ENCODE measurements at places on chromosomes 6 and 20. TPM values are rescaled to one million over a fixed set of nuclear protein-coding genes. Genes with fewer than 3 reads are reported as not detected.

DNA sequence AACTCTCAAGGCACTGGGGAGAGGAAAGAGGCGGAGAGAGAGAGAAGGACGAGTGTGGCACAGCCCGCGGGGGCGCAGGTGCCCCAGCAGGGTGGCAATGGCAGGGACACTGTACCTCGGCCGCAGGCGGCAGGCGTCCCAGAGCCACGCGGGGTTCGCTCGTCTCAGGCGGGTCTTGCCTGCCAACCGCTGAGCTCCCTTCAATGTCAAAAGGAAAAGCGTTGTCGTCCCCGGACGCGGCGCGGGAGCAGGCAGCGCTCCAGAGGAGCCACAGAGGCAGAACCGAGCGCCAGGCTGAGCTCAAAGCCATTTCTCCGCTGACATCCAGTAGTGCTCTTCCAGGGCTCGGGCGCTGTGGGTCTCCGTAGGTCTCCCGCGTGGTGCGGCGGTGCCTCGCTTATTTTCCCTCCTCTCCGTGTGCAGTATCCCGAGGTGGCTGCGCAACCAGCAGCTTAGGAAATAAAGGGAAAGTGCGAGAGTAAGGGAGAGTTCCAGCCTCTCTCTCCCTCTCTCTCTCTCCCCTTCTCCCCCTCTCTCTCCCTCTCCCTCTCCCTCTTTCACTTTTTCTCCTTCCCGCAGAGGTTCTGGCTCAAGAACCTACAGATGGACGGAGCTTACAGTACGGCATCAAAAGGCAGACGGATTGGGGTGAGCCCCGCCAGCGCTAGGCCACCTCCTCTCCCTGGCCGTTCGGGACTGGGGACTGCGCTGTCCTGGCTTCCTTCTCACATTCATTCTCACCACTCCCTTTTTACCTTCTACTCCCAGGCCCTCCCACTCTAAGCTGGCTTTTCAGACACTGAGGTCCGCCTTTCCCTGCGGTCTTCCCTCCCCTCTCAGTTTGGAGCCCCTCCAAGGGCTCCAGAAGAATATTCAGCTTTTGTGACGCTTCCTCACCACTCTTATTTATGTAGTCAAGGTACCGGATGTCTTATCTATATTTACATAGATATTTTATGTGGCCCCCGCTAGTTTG lies at the start of gene LAMA4:
TSS of gene LAMA4 (minus strand) at position 727 of the 976 bp plus-strand sequence. CDS start at position 310, 417 bp downstream.
- H3K36me3 ChIP-seq = no peaks in the 10 kb centered on the region
- H3K4me3 ChIP-seq = peak within 1 kb of the TSS; percentile 65
- H3K27me3 ChIP-seq = peaks cover 35% of the 10 kb centered on the region

DNA sequence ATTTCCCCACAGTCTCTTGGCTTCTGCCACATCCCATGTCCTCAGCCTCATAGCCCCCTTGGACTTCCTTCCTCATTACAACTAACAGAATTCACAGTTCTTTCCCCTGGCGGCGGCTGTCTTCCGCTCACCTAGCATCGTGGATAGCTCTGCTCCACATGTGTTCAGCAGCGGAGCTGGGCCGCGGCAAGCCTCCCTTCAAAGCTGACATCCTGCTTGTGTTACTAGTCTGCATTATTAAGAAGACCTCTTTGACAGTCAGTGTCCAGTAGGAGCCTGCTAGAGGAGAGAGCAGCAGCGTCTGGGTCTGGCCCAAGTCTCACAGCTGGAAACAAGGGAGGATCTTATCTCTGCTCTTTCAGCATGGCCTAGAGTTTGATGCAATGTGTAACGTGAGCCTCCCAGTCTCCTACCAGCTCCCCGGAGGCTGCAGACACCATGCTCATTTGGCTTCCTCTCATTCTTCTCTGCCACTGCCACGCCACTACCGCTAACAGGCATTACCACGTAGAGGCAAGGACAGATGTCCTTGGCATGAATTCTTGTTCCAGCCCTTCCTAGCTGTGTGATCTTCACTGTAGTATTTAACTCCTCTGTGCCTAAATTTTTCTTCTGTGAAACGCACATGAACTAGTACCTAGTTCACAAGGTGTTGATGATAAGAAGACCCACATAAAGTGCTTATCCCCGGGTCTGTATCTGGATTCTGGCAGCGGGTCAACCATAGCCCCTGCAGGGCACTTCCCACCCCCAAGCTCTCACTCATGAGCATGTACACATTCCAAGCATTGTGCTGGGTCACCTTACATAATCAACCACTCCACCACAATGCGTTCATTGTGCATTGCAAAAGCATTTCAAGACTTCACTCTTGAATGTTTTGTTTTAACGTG lies 107.1 kb upstream of the BACH2 start:
- no peaks in the 10 kb centered on the region for H3K36me3 ChIP-seq
- H3K4me1 ChIP-seq = peaks cover 58% of the 10 kb centered on the region
- DNase-seq = no peak
- H3K27me3 ChIP-seq = no peaks in the 10 kb centered on the region

DNA sequence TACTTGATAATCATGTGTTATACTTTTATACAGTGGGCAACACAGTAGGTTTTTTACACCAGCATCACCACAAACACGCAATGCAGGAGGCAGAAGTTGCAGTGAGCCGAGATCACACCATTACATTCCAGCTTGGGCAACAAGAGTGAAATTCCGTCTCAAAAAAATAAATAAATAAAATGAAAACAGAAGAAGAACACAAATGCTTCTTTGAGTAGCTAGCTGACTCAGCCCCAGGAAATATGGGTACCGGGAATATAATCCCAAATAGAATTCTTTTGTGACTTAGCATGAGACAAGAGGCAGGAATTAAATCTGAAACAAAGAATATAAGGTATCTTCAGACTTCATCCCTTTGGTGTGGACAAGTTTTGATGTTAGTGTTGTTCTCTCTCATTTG lies 164.2 kb upstream of the ATXN1 start:
- DNase-seq = no peak
- no peak overlapping the region for H3K27ac ChIP-seq
- no peak overlapping the region for H3K4me3 ChIP-seq
- peaks cover 33% of the 10 kb centered on the region for H3K27me3 ChIP-seq
- no peaks in the 10 kb centered on the region for H3K4me1 ChIP-seq

DNA sequence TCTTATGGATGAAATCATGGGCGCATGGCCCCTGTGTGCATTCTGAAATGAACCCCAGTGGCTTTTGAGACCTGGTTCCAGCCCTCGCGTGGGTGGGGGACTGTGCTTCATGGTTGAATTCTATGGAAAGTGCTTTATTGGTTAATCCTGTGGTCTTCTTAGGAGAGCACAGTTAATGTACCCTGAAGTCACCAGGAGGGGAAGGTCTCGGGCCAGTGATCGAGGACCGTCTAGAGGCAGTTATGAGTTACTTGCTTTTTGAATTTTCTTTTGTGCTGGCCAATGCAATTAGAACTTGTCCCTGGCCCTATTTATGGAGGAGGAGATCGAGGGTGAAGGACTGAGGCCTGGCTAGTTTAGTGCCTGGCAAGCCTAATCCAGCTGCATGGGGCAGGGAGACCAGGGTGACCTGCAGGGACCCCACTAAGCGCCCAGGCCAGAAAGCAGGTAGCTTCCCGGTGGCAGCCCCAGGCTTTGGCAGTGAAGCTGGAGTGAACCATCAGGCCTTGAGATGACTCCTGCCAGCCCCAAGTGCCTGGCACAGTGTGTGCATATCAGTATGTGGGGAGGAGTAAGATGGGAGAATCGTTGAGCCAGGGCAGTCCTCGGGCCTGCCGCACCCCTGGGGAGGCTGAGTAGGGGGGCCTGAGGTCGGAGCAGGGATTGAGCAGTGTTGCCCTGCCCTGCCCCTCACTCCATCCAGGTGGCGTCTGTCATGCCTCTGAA lies 144.6 kb upstream of the RNF24 start:
- H3K27me3 ChIP-seq = peaks cover 11% of the 10 kb centered on the region
- H3K36me3 ChIP-seq = no peaks in the 10 kb centered on the region
- DNase-seq = no peak
- H3K27ac ChIP-seq = no peak overlapping the region
- peaks cover 13% of the 10 kb centered on the region for H3K4me1 ChIP-seq

GRCh38 chr20:57685146-57685758 lies 24.6 kb downstream of the PMEPA1 start:
- H3K4me1 ChIP-seq = peaks cover 17% of the 10 kb centered on the region
- DNase-seq = no peak
- no peak overlapping the region for H3K27ac ChIP-seq
- no peaks in the 10 kb centered on the region for H3K36me3 ChIP-seq
- no peak overlapping the region for H3K4me3 ChIP-seq
- no peaks in the 10 kb centered on the region for H3K27me3 ChIP-seq

- H3K27ac ChIP-seq = no peak overlapping the region
- H3K4me1 ChIP-seq = no peaks in the 10 kb centered on the region
- no peaks in the 10 kb centered on the region for H3K27me3 ChIP-seq
- H3K36me3 ChIP-seq = no peaks in the 10 kb centered on the region
Measured at GRCh38 chr6:14950103-14950969, 295.5 kb upstream of the JARID2 start.

- DNase-seq = no peak
- H3K36me3 ChIP-seq = no peaks in the 10 kb centered on the region
- H3K4me1 ChIP-seq = peaks cover 14% of the 10 kb centered on the region
- no peak overlapping the region for H3K4me3 ChIP-seq
- peaks cover 24% of the 10 kb centered on the region for H3K27me3 ChIP-seq
Measured at GRCh38 chr6:16824845-16825685, 63.8 kb upstream of the ATXN1 start.

DNA sequence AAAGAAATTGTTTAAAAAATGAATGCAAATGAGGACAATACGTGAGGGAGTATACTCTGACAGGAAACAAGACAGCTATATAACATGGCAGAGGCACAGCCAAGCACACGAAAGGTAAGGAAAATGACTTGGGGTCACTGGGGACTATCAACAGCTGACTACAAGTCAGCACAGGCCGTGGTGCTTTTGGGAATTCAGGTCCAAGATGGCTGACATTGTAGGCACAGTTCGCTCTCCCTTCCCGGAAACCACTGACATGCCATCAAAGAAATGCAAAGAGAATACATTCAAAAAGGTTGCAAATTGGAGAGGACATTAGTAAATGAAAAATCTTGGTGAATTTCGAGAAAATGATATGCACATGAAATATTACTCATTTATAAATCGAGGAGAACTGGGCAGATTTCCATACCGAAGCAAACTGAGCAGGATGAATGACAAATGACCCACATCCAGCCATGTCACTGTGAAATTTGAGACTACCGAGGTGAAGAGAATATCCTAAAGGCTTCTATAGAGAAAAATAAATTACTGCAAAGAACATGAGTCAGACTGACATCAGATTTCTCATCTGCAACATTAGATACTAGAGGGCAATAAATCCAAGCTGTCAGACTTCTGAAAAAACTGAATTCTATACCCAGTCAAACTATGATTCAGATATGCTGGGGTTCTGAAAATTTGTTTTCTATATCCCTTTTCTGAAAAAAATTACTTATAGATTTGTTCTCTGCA lies 391.1 kb downstream of the BTBD9 start:
- no peak overlapping the region for H3K4me3 ChIP-seq
- DNase-seq = no peak
- peaks cover 5% of the 10 kb centered on the region for H3K4me1 ChIP-seq
- H3K27me3 ChIP-seq = no peaks in the 10 kb centered on the region
- no peak overlapping the region for H3K27ac ChIP-seq

RBBP9 gene
- total RNA-seq = 17.9 TPM

IL17A gene
- not detected for total RNA-seq

MUC22 gene
- total RNA-seq = not detected

Measured in activated naive CD8-positive, alpha-beta T cell treated with anti-CD3 and anti-CD28 coated beads for 36 hours (primary cell).